ENCODE measurements at places on chromosomes 13 and 19.

GRCh38 chr19:29527500-29528328, 1.9 kb downstream of the VSTM2B start:
- no peak for DNase-seq

- DNase-seq = no peak
Measured at GRCh38 chr19:7638802-7639465, 2.0 kb downstream of the STXBP2 start.

DNA sequence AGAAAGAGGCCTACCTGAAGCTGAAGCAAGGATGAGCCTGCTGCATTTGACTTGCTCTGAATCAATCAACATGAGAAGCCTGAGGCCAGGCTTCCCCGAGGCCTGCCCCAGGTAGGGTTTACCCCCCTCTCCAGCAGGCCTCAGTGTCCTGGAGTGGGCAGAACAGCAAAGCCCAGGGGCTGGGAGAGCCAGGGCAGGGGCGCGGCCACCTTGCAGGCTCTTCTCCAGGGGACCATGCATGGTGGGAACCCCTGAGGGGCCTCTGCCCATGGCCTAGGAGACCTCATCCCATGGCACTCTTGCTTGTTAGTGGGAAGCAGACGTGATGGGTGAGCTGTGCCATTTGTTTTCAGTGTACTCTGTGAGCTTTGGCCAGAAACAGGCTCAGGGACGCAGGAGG, 19.9 kb upstream of the LRP3 start:
- no peak for DNase-seq

DNA sequence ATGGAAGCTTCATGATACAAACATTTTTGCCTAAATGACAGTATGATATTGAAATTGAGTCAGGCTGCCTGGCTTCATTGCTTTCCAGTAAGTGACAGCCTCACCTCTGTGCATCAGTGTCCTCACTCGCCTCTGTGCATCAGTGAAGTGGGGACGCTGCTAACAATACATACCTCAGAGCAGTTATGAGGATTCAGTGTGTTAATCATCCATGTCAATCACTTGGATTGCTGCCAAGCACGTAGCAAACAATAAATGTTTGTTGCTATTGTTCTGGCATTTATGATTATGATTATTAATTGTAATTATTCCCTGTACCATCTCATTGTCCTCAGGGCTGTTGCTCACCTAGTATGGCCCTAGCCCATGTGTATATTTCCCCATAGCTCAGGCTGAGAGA, 8.8 kb downstream of the PPP2R1A start:
- DNase-seq = no peak

- peak; percentile 31 for DNase-seq
Measured at GRCh38 chr13:42594481-42595252, 20.7 kb downstream of the TNFSF11 start.

- no peak for DNase-seq
Measured at GRCh38 chr19:4913996-4914735, 4.9 kb downstream of the UHRF1 start.

All from head of caudate nucleus (tissue), 42 donors.